ENCODE measurements at places on chromosomes 3 and 15.

DNA sequence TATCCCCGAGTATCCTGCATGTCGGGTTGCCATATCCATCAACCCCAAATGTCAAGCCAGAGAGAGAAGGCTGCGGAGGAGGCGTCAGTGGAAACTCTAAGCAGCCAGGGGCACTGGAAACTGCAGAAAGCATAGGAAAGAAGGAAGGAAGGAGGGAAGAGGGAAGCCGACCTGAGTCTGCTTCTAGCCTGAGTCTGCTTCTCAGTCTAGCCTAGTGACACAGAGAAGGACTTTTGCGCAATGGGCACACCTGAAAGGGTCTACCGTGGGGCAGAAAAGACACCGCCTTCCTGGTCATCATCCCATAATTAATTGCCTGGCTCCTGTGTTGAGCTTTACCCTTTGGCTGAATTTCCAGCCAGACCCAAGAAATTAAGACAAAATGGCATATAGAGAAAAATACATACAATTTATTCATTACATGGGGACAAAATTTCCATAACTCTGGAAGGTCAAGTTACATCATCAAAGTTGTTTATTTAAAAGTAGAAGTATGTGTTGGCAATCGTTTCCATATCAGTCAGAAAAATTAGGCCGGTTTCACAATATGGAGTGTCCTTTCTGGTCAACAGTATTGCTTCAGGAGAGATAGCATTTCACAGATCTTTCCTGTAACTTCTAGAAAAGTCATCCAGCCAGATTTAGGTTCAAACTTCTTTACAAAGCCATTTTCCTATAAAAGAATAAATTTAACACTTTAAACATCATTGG lies 10.3 kb downstream of the BCL2A1 start:
- no peak for DNase-seq

- no peak for DNase-seq
These were observed 54.2 kb downstream of the RPL39L start for GRCh38 chr3:187085021-187085666.

GRCh38 chr3:4845882-4846281 lies 133.4 kb upstream of the BHLHE40 start:
- DNase-seq, result no peak

DNA sequence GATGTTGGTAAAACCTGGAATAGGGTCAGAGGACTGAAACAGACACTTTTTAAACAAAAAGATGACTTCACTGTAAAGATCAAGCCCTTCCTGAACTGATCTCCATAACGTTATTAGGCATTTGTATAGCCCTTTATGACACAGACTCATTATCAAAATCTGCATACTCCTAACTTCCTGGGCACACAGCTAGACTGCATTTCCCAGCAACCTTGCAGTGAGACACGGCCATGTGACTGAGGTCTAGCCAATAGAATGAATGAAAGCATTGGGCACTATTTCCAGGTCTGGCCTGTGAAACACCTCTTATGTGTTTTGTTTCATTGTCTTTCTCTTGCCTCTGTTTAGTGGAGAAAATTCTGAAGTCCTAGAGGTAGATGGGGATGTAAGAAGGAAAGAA lies 270.4 kb downstream of the NR1D2 start:
- DNase-seq, result no peak

DNA sequence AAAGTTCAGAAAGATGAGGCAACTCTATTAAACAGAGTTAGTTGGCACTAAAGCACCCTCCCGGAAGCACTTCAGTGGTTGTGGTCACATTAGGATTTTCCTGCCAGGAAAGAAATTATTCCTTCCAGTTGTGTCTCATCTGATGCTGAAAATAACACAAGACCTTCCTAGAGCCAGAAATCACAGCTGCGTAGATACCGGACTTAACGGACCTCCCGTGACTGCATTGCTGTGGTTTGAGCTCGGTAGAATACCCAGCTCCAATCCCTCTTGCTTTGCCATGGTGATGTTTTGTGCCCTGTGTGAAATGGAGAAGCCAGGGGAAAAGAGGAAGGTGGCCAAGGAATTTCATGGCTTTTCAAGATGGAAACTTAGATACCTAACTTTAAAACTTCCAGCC lies 215.0 kb upstream of the IGF1R start:
- DNase-seq, result no peak

GRCh38 chr3:119681279-119681678 lies 4.1 kb upstream of the COX17 start:
- peak; percentile 42 for DNase-seq

DNA sequence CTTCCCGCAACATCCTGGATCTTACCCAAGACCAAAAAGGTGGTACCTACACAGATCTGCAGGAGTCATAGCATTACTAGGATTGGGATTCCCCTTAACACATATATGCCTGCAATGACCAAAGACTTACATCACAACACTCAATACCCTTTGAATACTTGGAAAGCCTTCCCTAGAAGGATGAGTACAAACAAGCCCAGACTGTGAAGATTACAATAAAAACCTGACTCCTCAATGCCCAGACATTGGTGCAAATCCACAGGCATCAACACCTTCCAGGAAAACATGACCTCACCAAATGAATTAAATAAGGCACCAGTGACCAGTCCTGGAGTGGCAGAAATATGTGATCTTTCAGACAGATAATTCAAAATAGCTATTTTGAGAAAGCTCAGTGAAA lies 326.8 kb downstream of the TBL1XR1 start:
- no peak for DNase-seq

- no peak for DNase-seq
These were observed 257.4 kb upstream of the CBLB start for GRCh38 chr3:106126067-106126845.

DNA sequence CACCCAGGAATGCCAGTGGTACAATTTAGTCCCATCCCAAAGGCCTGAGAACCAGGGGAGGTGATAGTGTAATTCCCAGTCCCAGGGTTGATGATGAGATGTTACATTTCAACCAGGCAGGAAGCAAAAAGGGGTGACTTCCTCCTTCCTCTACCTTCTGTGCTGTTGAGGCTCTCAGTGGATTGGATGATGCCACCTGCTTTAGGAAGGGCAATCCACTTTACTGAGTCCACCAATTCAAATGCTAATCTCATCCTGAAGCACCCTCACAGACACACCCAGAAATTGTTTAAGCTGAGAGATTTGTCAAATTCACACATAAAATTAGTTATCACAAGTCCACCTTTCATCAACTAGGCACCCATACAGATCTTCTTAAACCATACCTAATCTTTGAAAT lies 418.5 kb upstream of the GOLIM4 start:
- DNase-seq, result no peak

DNA sequence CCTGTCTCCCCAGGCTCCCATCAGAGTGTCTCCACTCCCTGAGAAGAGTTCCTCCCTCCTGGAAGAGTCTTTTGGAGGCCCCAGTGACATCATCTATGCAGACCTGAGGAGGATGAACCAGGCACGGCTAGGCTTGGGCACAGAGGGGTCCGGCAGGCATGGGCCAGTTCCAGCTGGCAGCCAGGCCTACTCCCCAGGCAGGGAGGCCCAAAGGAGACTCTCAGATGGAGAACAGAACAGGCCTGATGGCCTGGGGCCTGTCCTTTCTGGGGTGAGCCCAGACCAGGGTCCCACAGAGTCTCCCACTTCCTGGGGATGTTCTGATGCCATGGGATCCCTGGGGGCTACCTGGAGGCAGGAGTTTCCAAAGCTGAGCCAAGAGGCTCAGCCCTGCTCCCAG lies 8.5 kb downstream of the SH2D7 start:
- no peak for DNase-seq

DNA sequence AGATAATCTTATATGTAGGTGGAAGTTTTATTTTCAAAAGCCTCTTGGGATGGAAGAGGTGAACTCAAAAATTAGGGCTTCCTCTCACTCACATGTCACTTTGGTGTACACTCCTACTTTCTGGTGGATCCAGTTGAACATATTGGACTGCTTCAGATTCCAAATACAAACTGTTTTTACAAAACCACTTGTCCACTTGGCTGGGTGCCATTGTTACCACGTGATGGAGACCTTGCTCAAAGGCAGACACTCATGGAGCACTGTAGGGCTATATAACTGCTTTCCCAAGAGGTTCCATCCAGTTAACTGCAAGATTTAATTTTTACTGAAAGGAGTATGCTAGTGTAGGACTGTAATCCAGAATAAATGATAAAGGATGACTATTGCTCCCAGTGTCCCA lies 307.0 kb downstream of the EPHA6 start:
- no peak for DNase-seq

DNA sequence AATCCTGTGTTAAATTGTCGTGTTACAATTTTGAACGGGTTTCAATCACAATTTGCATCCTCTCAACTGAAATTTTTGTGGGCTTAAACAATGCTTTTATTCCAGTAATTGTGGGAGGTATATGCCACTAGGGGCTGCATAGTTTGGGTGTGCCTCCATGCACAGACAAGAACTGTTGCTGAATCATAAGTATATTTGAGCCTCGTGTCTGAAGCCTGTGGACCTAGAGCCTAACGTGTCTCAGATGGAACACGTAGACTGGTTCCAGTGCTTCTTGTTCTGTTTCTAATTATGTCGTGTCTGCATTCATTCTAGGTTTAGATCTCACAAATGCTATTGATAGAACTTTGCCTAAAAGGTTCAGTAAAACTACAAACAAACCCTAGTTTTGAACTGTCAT lies 363.4 kb downstream of the RBMS3 start:
- DNase-seq, result no peak

DNA sequence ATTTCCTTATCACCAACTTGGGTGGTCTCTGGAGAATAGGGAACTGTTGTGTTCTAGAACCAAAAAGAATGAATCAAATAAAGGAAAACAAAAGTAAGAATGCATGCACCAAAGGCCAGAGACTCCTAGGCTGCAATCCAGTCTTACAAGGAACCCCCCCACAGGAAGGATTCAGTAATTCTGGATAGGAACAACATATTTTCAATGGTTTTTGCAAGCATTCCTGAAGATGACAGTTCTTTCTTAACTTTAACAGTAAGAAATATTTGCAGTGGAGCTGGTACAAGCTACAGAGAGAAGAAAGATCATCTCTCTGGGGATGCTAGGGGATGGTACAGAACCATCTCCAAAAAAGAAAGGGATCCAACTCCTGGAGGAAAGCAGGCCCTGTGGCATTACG lies 116.2 kb upstream of the CHRM5 start:
- DNase-seq, result no peak

DNA sequence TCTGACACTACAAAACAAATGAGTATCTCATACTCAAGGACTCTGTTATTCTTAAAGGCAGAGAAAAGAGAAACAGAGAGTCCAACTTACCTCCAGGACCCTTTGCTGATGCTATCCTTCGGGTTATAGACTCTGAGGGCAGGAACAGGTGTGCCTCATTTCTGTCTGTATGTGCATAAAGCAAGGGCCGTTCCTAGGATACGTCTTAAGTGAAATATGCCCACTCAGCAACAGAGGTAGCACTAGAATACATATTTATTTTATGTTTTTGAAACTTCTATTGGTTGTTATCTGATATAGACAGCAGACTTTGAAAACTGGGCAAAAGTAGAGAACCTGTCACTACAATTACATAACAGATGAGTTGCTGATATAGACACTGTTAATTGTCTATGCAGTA lies 89.3 kb upstream of the CPNE4 start:
- no peak for DNase-seq

- DNase-seq, result no peak
These were observed 37.3 kb upstream of the CMTM7 start for GRCh38 chr3:32354362-32354778.

DNA sequence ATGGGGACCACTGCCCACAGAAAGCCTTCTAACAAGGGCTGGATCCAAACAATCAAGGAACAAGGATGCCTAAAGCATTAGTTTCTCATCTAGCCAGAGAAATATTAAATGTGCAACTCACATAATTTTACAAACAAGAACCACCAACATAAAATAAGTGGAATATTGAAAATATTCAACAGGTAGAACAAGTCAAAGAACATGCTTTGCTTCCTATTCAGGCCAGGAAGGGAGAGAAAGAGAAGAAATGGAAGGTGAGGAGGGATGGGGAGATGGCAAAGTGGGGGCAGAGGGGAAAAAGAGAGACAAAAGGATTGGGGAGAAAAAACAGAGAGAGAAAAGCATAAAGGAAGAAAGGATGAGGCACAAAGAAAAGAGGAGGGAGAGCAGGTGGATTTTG lies 63.1 kb downstream of the SLC12A8 start:
- no peak for DNase-seq

GRCh38 chr3:196141052-196141865 lies 59.4 kb upstream of the TFRC start:
- DNase-seq, result peak; percentile 75

GRCh38 chr15:74906067-74906449 lies 593 bp downstream of the FAM219B start:
- DNase-seq, result peak; percentile 65

- no peak for DNase-seq
These were observed 25.0 kb downstream of the SCG3 start for GRCh38 chr15:51706291-51706690.

GRCh38 chr3:79247725-79248043 lies 520.1 kb downstream of the ROBO1 start:
- no peak for DNase-seq

- DNase-seq, result no peak
These were observed 4.3 kb downstream of the TMPRSS7 start for GRCh38 chr3:112038863-112039262.

- no peak for DNase-seq
These were observed at the start of gene PROK2 for GRCh38 chr3:71784914-71785531. Gene PROK2, minus strand, starts transcription at chr3:71785148. Its CDS starts 96 bp downstream, at chr3:71785052.

- DNase-seq, result no peak
These were observed 10.8 kb downstream of the TF start for GRCh38 chr3:133756716-133757694.
